ENCODE measurements at places on chromosomes 5 and 9.

- peak; percentile 40 for DNase-seq
These were observed 680 bp downstream of the GOLPH3 start for GRCh38 chr5:32173267-32174010.

DNA sequence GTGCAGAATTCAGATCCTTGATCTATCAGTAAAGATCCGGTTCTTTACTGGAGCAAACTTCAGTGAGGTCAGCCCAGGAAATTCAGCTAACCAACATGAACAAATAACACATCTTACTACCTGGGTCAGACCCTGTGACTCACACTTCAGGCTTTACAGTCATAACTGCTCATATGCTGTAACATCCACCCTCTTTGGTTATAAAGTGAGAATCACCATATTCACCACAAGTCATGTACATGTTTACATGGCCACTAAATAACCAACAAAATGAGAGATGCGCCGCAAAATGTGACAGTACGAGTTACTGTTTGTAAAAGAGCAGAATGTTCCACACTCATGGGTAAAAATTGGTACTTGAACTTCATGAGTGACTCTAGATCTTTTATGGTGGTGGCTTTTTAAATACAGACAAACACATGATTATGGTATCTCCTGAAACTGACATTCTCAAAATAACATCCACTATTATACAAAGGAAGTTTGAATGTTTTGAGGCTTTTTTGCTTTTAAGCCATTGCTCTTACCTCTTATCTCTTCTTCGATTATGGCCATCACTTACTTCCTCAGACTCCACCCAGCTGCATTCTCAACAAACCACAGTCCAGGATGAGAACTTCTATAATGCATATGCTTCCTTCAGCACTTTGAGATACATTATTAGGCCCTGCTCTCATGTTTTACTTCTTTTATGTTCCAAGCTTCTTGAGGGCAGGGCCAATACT lies 516.6 kb downstream of the RAB3C start:
- peak; percentile 38 for DNase-seq

DNA sequence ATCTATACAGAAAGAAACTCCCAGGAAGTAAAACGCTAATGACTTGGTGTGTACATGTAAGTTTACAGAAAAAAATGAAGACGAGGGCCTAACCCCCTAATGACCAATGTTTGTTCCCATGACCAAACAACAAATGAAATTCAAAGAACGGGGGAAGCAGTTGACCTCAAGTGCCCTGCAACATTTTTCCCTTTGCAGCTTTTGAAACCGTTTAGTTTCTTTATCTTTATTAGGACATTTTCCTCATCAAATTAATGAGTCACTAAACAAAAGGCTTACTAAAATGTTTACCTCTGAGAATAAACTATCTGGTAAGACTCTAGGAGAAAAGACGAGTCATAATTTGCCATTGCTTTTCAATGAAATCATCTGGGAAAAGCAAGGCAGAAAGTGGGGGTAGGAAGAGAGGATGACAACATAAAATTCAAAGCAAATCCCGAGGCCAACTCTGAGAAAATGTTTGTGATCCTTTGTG lies 57.4 kb downstream of the LHFPL2 start:
- no peak for DNase-seq

GRCh38 chr9:135098400-135099105 lies 11.1 kb downstream of the OLFM1 start:
- no peak for DNase-seq

- no peak for DNase-seq
These were observed 2.4 kb downstream of the ZDHHC12 start for GRCh38 chr9:128721487-128722010.

DNA sequence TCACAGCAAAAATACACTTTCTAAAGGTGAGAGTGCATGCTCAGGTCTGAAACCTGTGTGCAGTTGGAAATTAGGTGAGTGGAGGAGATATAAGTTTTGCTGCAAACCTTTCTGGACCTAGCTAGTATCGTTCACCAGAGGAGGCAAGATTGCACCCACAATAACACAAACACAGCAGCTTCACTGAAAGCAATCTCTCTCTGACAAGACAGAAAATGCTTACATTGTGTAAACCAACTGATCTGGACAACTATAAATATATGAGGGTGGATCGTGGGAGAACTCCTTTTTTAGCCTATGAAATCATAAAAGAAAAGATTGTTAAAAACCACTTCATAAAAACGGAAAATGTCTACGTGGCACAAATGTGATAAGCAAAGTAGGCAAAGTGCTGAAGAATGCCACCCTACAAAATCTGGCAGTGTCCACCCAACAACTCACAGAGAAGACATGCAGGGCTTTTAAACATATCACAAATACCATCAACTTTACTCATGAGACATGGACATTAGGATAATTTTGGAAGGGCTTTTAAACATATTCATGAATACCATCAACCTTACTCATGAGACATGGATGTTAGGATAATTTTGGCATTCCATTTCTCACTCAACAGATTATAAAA lies 134.3 kb downstream of the CDH18 start:
- no peak for DNase-seq

GRCh38 chr5:173735184-173735583 lies 118.7 kb upstream of the BOD1 start:
- DNase-seq: no peak

DNA sequence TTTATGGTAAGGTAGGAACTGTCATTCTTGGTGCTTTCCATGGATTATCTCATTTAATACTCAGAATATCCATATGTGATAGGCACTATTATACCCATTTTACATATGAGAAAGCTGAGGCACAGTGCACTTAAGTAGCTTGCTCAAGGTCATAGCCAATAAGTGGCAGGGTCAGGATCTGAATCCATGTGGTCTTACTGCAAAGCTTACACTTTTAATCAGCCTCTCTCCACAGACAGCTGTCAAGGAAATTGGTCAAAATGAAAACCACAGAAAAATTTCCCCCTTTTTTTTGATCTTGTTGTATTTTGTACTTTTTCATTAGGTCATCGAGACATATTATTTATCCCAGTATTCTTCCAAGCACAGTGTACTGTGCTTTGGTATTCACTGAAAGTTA lies 78.5 kb downstream of the ERCC6L2 start:
- DNase-seq: no peak

DNA sequence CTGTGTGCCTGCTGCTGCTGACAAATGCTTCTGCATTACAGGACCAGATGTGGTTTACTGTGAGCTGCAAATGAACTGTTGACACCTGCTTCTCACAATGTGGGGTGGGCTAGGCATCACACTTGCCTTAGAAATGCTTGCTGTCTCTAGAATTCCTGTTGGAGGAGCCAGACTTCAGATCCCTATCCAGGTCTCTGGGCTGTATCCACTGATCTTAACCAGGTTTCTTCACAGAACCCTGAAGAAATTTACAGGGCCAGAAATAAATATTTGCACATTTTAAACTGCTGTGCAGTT lies 255.4 kb downstream of the FAM114A2 start:
- DNase-seq: no peak

DNA sequence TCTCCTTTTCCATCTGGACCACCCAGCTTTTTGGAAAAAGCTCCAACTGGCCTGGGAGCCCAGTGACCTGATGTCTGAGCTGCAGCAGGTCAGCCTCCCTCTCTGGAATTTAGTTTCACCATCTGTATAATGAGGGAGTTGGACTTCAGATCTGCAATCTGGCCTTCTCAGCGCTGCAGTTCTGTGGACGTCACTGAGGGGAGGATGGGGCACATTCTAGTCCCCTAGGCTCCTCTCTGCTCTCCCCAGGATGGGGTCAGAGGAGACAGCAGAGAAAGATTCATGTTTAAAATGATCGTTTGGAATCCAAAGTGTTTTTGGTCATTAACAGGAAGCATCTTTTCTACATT lies 10.2 kb downstream of the OR13J1 start:
- DNase-seq: no peak

DNA sequence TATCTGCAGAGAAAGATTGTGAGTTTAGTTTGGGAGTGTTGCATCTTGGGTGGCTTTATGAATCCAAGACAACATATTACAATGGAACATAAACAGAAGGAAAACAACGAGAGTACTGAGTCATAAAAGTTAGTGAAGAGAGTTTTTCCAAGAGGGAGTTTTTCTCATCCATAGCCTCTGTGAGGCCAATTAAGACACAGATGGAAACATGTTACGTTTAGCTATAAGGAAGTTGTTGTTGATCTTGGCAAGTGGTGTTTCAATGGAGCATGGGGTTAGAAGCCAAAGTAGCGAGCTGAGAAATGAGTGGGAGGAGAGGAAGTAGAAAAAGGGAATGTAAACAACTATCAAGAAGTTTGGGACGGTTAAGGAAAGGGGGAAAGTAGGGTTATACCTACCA lies 53.3 kb upstream of the SPATA31D4 start:
- no peak for DNase-seq

- DNase-seq: no peak
These were observed 86.4 kb upstream of the CDH6 start for GRCh38 chr5:31107091-31107518.

GRCh38 chr9:8724284-8725018 lies 924.9 kb upstream of the DMAC1 start:
- no peak for DNase-seq

DNA sequence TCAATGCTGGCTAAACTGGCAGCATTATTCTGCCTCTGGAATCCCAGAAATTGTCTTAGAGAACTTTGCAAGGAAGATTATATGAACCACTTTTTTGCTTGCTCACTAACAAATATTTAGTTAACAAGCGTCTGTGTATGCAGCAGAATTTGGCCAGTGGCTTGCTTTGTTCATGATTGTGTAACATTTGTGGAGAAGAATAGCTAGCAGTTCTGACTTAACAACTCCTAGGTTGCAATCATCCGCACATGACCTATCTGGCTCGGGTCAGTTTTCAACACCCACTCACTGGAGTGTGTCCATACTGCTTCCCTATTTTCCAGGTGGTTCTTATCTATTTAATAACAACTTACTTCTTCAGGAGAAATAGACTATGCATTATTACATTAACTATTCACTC lies 98.5 kb downstream of the SNX18 start:
- no peak for DNase-seq

GRCh38 chr5:86526811-86527348 lies 90.9 kb upstream of the COX7C start:
- no peak for DNase-seq

DNA sequence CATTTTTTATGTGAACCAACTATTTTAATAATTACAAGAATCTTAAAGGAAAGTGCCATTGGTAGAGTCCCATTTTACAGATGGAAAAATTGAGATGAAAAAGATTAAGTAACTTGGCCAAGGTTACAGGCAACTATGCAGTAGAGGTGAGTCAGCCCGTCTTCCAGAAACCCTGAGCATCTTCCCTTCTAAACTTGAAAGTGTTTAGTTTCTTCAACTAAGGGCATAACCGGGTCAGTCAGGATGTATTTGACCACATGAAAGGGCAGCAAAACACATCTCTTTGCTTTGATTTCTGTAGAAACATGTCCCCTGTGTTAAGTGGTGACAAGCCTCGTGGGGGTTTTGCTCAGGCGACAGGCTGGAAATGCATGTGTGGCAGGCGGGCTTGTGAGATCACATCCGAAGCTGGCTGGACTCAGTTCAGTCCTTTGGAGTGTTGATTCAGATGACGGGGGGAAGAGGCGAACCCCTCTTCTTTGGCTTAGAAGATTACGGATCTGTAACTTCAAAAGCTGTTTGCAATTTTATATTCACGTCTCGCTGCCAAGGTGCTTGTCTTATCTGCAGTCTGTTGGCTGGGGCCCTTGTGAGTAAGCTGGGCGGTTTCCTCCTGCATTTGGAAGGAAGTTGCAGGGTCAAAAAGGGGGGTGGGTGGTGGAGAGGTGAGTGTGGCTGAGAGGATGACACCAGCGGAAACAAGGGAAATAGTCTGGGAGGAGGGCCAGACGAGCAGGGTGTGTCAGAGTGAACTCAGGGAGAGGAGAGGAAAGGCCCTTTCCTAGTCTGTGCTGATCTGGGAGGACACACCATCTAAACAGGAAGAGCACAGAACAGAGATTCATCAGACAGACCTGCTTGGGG lies 78.9 kb upstream of the RPS23 start:
- DNase-seq: peak; percentile 71

GRCh38 chr5:165735388-165735787 lies 2230.0 kb downstream of the MAT2B start:
- DNase-seq: no peak

- DNase-seq: no peak
These were observed 1.7 kb downstream of the MYORG start for GRCh38 chr9:34374905-34375552.

DNA sequence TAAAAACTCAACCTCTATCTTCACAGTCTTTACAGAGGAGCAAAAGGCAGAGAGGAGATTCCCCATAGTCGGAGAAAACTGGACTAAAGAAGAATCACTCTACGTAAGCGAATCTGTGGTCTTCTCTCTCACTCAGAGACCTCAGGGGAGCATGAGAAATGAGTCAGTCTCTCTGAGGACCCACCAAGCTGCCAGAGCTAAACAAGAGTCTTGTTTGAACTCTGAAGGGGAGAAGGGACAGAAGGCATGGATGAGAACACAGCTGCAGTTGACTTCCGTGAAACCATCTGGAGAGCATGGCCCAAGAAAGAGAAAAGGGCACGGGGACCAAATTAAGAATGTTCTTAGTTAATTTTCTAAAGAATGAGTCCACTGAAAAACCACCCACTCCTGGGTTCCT lies 12.8 kb upstream of the MAN2A1 start:
- no peak for DNase-seq

GRCh38 chr9:116549061-116549664 lies 137.9 kb upstream of the TRIM32 start:
- DNase-seq: no peak

- no peak for DNase-seq
These were observed 109.1 kb upstream of the ELL2 start for GRCh38 chr5:96070622-96071225.

DNA sequence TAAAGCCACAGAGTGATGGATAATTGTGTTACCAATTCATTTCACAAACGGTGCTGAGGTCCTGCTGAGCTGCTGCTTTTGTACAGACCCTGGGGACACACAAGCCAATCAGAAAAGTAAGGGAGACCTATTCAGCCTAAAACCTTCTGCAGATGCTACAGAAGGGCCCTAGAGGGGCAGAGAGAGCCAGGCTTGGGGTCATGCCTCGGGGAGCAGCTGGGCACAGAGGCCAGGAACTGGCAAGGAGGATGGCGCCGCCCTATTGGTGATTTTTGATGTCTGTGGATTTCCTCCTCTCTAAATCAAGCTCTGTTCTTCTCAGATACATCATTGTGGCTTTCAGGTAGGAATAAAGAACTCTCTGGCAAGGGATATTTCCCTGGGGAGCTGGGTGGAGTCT lies 181.9 kb downstream of the ZNF462 start:
- no peak for DNase-seq

DNA sequence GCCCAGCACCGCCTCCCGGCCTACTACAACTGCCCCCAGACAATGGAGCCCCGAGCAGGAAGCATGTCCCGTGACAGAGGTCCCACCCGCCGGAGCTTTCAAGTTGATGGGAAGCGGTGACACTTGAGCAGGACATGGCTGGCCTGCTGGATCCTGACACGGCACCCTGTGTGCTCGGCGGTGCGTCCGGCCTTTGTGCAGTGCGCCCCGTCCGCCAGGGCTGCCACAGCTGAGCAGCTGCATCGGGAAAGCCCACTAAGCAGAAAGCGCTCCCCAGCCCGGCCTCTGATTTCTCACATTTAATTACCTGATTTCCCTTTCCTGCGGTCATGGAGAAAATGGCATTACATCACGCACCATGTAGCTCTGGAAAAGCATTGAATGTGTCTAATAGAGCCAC lies 611.9 kb downstream of the IRX1 start:
- DNase-seq: no peak

GRCh38 chr5:132073231-132074013 lies at the start of gene CSF2:
TSS of gene CSF2 (plus strand) at chr5:132073789. CDS start at chr5:132073824, 35 bp downstream.
- peak; percentile 26 for DNase-seq

GRCh38 chr5:179378441-179379271 lies 33.4 kb upstream of the ADAMTS2 start:
- no peak for DNase-seq

Data from activated naive CD4-positive, alpha-beta T cell treated with Interleukin-2 at 50 U/mL for 16 hours (primary cell).